PC-9 (cell line): ENCODE measurements at places on chromosomes 1 and 21. TPM values are rescaled to one million over a fixed set of nuclear protein-coding genes. Genes with fewer than 3 reads are reported as not detected.

The A3GALT2 gene
- total RNA-seq = not detected in 2 replicates

The SMYD3 gene
- total RNA-seq = 28.2 and 29.6 TPM in 2 replicates

The CRP gene
- not detected in 2 replicates for total RNA-seq

The CSF1 gene
- total RNA-seq = 29.8 and 35.2 TPM in 2 replicates

The TSPEAR gene
- not detected in 2 replicates for total RNA-seq

The TGFB2 gene
- total RNA-seq = 65.7 and 74.3 TPM in 2 replicates

The OR2M2 gene
- total RNA-seq = not detected in 2 replicates

The TDRD5 gene
- not detected in 2 replicates for total RNA-seq

The CGN gene
- total RNA-seq = 30.3 and 31.1 TPM in 2 replicates

The PTGFR gene
- total RNA-seq = not detected in 2 replicates

The SLC1A7 gene
- not detected in 2 replicates for total RNA-seq
